ENCODE measurements at places on chromosomes 11 and 22.

DNA sequence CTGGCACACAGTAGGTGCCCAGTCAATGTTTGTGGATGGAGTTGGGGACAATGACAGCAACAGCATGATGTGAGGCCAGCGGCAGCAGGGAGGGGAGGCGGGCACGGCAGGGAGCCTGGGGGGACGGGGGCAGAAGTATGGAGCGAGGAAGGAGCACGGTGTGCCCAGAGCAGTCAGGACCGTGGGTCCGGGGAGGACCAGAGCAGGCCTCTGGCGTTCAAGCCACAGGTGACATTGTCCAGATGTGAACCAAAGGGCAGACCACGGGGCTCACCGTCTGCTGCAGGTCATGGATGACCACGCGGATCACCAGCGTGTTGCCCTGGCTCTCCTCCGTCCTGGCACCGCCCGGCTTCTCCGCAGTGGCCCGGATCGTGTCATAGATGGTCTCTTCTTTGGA, 105.5 kb downstream of the SHANK2 start:
- DNase-seq = no peak

GRCh38 chr11:119810478-119811232, 81.7 kb upstream of the NECTIN1 start:
- DNase-seq = no peak

DNA sequence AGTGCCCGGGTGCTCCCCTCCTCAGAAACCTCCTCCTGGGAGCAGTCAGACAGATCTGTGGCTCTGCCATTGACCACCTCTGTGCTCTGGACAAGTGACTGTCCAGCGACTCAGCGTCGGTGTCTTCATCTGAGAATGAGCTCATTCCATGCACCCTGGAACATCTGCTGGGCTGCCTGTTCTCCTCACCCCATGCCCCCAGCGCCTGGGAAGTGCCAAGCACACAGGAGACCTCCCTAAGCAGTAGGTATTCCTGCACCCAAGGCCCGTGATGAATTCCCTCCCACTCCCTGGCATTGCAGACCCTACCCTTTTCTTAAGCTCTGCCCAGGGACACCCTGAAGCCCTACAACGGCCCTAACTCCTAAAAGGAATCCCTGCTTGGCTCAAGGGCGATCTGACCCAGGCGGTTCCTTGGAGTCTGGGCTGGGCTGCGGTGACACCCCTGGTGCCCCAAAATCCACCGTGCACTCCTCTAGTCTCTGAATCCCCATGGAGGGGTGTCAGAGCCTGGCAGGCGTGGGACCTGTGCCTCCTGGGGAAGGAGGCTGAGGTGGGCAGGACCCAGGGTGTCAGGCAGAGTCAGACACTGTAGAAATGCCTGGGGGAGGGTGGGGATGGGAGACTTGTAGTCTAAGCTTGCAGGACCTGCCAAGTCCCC, 92.0 kb downstream of the CEP164 start:
- DNase-seq = no peak

GRCh38 chr11:5266609-5267008, 3.1 kb downstream of the HBE1 start:
- DNase-seq = no peak

All from activated CD4-positive, alpha-beta T cell treated with anti-CD3 and anti-CD28 coated beads for 24 hours (primary cell).